ENCODE measurements at places on chromosomes 3 and 15. TPM values are rescaled to one million over a fixed set of nuclear protein-coding genes. Genes with fewer than 3 reads are reported as not detected.

DNA sequence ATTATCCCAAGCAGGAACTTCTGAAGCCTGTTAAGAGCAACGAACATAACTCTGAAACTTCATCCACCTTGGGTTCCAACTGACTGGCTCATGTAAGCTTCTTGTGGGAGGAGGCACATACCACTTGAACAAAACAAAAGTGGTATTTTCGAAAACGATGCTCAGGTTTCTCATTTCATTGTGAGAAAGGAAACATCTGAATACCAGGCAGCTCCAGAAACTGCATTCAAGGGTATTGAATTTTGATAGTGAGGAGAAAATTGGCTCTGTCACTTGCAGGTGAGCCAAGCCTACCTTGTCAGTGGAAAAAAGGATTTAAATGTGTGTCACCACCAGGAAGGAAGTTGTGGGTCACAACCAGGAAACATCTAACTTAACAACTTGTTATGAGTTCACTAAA lies 218.1 kb upstream of the SATB1 start:
- H3K4me3 ChIP-seq: no peak overlapping the region
- no peak overlapping the region for H3K27ac ChIP-seq
- DNase-seq: no peak
- no peaks in the 10 kb centered on the region for H3K27me3 ChIP-seq

The GPR171 gene
- 73.9 TPM for total RNA-seq

DNA sequence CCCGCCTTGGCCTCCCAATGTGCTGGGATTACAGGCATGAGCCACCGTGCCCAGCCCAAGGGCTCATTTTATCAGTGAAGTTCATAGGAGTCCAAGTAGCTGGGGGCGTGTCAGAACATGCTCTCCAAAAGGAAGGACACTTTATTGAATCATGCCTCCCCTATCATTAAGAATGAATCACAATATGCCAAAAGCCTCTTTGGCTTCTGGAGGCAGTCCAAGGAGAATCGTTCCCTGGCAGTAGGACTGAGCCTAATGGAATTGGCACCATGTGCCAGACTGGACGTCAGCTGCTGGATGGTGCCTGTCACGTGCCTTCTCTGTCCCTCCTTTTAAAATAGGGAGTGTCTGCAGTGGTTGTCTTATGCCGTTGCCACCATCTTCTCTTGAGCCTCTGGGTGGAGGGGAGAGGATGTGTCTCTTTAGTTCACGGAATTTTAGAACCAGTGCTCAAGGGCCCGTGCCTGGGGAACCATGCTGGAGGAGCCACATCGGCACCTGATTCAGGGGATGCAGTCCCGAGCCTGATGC lies 234.7 kb upstream of the LYSMD4 start:
- H3K4me3 ChIP-seq: no peak overlapping the region
- H3K27me3 ChIP-seq: no peaks in the 10 kb centered on the region
- H3K36me3 ChIP-seq: no peaks in the 10 kb centered on the region

- no peak overlapping the region for H3K27ac ChIP-seq
- no peak overlapping the region for H3K4me3 ChIP-seq
- H3K4me1 ChIP-seq: no peaks in the 10 kb centered on the region
Measured at GRCh38 chr15:70158309-70159000, 60.7 kb upstream of the TLE3 start.

The FRMD4B gene
- total RNA-seq: 14.0 TPM

GRCh38 chr15:38069511-38070011 lies 135.1 kb downstream of the TMCO5A start:
- no peak overlapping the region for H3K4me3 ChIP-seq
- no peaks in the 10 kb centered on the region for H3K36me3 ChIP-seq
- H3K27me3 ChIP-seq: no peaks in the 10 kb centered on the region
- no peaks in the 10 kb centered on the region for H3K4me1 ChIP-seq
- DNase-seq: no peak

- H3K27me3 ChIP-seq: no peaks in the 10 kb centered on the region
- H3K4me1 ChIP-seq: peaks cover 28% of the 10 kb centered on the region
- H3K4me3 ChIP-seq: no peak overlapping the region
- peaks cover 56% of the 10 kb centered on the region for H3K36me3 ChIP-seq
- no peak for DNase-seq
Measured at GRCh38 chr3:125003369-125003853, 52.4 kb downstream of the HEG1 start.
